ENCODE measurements at places on chromosomes 5 and 9.

- no peak for DNase-seq
Observed at GRCh38 chr5:163993126-163993525, 487.7 kb downstream of the MAT2B start.

DNA sequence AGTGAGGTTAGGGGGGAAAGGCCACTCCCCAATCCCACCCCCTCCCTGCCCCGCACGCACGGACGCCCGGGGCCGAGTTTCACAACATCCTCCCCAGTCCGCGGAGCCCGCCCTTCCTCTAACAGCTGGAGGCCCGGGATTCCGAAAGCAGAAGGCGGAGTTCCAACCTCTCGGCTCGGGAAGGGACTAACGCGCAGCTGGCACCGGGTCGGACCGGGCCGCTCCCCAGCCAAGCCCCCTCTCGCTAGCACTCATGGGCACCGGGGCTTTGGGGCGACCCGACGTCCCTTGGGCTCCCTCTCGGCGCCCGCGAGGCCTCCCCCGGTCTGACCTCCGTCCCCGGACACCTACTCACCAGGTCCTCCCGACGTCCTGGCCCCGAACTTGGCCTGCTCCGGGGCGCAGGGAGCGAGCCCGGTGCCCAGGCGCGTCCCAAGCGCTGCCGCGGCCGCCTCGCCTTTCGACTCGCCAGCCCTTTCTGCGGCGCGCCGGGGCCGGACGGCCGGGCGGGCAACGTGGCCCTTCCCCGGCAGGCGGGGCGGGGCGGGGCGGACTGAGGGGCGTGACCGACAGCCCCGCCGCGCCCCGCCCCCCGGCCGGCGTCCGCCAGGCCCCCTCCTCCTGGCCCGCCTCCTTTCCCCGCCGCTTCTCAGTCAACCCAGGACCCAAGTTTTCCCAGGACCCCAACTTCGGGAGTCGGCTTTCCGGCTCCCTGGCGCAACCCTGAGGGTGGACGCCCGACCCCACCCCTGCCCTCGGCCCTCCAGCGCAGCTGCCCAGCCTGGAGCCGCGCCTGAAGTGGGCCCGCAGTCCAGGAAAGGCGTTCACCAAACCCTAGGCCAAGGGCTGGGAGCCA, at the start of gene MGAT1:
MGAT1 (minus strand) TSS at position 482 of the 856 bp plus-strand sequence. CDS start 9,835 bp downstream, outside the sequence.
- peak; percentile 43 for DNase-seq

GRCh38 chr5:170097934-170098333, 7.8 kb upstream of the FOXI1 start:
- DNase-seq = no peak

DNA sequence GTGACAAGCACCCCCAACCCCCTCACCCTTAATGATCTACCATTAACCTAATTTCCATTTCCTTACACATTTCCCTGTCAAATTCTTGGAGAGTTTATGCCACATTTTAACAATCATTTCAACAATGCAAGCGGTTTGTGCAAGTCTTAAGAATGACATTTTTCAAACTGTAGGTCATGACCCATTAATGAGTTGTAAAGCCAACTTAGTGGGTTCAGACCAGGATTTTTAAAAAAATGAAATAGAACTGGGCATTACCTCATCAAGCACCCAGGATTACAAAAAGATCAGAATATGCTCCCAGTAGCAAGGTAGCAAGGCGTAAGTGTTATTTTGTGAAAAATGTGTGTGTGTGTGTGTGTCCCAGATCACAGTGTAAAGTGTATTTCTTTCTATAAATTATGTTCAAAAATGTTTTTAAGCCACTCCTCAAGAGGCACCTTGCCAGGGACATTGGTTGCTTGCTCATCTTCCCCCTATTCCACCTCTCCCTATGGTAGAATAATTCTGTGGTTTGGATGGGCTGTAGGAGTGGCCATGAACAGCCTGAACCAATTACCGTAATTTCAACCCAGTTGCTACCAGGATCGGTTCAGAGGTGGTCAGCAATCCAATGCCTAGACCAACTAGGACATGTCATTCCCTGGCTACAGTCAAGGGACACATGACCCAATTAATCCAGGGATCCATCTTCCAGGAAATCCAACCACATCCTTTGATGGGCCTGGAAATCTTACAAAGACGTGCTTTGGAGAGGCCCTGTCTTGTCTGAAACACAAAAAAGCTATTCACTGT, 14.4 kb upstream of the TGFBR1 start:
- DNase-seq = no peak

DNA sequence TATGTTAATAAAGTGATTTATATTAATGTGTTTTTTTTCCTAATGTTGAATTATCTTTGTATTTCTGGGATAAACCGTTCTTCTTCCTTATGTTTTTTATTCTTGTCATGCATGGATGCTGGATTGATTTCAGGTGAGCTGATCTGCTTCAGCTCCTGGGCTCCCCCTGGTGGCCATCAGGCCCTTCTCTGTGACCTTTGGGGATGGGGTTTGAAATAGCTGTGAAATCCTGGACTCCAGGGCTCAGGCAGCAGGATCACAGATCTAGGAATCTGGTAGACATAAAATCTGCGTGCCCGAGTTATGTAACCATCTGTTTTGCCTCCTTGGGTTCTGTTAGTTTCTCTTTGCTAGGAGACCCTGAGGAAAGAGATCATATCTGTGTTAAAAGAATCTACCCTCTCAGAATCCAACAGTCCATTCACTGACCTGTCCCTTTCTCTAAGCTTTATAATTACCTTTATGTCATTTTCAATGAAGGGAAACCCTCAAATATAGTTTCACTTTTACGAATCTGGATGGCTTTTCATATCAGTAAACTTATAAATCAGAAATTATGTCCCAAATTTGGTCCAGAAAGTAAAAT, 12.2 kb upstream of the OR13J1 start:
- peak; percentile 78 for DNase-seq

DNA sequence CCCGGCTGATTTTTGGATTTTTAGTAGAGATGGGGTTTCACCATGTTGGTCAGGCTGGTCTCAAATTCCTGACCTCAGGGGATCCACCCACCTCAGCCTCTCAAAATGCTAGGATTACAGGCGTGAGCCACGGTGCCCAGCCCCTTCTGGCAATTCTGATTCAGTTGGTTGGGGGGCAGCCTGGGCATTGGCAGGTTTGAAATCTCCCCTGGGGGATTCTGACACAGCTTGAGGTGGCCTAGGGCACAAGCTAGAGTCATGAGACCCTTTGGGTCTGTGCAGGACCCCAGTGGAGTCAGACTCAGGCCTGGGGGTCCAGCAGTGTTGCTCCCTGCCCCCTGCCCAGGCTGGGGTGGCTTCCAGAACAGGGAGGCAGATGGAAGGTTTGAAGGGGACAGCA, 239.8 kb downstream of the PBX3 start:
- no peak for DNase-seq

- DNase-seq = no peak
Observed at GRCh38 chr5:81631124-81631523, 119.8 kb downstream of the SSBP2 start.

- DNase-seq = no peak
Observed at GRCh38 chr5:142206801-142207200, 98.2 kb downstream of the NDFIP1 start.

DNA sequence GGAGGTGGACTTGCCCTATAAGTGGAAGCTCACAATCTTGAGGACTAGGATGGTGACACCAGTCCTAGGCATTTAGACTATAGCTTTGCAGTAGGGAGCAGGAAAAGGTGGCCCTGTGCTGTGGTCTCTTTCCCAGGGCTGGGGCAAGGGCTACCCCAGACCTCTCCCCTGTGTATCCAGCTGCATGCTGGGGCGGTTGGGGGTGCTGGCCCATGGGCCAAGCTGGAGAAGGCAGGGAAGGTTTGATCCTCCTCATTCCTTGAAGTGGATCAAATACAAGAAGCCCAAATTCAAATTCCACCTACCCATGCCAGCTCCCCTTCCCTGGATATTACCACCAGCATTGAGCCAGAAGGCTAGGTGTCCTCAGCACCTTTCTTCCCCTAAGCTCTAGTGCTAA, 2.2 kb upstream of the PTGS1 start:
- DNase-seq = no peak

GRCh38 chr5:997711-998110, 10.9 kb upstream of the NKD2 start:
- no peak for DNase-seq

DNA sequence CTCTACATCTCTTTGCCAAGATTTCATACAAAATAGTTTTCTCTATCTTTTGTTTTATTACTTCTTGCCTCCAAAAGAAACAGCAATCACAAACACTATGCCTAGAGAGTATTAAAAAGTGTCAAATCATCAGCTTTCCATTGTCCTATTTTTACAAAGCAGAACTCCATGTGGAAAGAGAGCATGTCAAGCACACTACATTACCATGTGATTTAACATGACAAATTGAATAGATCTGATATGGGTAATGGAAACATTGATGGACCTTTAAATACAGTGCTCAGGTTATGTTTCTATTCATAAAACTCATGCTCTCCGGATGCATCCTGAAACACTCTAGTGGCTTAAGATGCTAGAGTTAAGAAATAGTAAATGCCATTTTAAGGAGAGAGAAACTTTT, 791.4 kb upstream of the CTNND2 start:
- DNase-seq = no peak

GRCh38 chr5:96714951-96715451, 52.8 kb downstream of the CAST start:
- DNase-seq = no peak

DNA sequence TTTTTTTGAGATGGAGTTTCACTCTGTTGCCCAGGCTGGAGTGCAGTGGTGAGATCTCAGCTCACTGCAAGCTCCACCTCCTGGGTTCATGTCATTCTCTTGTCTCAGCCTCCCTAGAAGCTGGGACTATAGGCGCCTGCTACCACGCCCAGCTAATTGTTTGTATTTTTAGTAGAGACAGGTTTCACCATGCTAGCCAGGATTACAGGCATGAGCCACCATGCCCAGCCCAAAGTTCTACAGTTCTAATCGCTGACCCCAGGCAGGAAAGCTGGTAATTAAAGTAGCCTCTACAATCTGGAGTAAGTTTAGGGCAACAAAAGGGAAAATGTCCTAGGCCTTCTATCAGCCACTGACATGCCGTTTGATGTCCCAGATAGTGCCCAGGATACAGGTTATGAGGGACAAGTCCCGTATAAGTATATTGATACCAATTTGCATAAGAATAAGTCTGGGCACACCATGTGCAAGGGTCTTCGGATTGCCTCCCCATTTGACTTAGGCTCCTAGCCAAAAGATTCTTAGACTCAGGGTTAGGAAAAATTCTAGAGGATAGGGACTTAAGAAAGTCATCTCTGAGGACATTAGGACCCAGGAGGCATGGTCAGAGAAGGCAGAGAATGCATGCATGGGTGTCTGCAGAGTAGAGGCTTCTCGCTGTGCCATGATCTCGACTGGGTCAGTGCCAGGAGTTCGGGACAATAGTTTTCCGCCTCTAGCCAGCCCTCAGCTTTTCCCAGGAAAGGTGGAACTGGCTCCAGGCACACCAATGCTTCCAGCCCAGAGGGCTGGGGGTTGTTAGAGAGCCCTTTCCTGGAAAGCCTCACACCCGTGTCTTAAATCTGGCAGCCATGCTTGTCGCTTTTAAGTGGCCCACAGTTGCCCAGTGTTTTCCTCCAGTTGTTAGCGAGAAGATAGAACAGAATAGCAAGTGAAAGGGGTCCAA, 1111.1 kb downstream of the TAF11L14 start:
- no peak for DNase-seq

GRCh38 chr9:133163504-133164172, at the start of gene GBGT1:
GBGT1 (minus strand) TSS chr9:133163914; CDS start chr9:133162412, 1,502 bp downstream.
- DNase-seq = no peak

DNA sequence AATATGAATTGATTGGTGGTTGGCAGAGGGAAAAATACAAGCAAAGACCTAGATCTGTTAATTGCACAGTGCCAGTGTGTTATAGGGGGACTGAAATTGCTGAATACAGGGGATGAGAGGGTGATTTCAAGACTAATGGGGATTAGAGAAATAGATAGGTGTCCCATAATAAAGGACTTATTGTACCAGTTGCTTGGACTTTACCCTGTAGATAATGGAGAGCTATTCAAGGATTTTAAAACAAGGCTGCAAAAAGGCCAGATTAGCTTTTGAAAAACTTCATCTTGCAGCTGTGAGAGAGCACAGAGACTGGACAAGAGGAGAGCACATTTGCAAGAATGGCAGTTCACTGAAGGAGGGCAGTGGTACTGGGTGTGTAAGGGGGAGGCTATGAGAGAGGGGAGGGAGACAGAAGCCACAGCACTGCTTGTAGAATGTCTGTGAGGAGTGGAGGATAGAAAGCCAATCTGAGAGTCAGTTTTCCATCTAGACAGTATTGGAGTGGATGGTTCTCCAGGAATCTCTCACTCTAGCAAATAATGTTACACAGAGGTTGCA, 28.8 kb upstream of the SCAMP1 start:
- no peak for DNase-seq

DNA sequence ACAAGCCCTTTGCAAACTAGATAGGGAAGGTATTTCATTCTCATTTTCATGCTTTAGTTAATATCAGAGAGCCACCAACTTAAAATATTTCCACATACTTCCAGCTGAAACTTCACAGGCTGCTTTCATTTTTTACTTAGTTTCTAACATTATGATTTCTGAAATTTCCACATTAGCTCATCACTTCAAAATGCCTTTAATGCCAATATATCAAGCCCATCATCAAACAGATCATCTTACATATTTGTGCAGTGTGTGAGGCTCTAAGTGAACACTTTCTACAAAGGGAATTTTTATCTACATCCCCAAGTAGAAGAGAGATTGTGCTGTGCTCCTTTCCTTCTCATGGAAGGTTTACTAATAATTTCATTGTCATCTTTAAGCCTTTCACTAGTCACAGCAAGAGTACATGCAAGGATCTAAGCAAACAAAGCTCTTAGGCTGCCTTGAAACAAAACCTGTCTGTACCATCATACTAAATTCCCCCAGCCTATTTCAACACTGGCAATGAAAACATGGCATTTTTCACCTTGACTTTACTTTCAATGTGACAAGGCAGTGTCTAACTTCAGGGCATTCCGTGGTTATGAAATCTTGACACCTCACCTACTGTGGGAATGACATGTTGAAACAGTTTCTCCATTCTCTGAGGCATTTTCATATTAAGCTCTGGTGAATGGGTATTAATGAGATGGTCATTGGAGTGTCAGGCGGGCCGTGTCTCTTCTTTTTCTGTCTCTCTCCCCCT, 45.4 kb downstream of the PPP2R2B start:
- no peak for DNase-seq

- DNase-seq = no peak
Observed at GRCh38 chr9:94142353-94142752, 58.1 kb downstream of the PTPDC1 start.

- no peak for DNase-seq
Observed at GRCh38 chr9:69308206-69308931, 16.6 kb upstream of the ENTREP1 start.

- no peak for DNase-seq
Observed at GRCh38 chr5:150184006-150184405, 5.9 kb upstream of the SLC6A7 start.

GRCh38 chr5:31377274-31377946, 154.5 kb downstream of the DROSHA start:
- DNase-seq = no peak

GRCh38 chr9:86575825-86576525, 221.8 kb upstream of the TUT7 start:
- no peak for DNase-seq
